ENCODE measurements at places on chromosomes 2 and 18.

GRCh38 chr2:160125366-160125765 is 63.0 kb upstream of the PLA2R1 start:
- DNase-seq, result no peak

DNA sequence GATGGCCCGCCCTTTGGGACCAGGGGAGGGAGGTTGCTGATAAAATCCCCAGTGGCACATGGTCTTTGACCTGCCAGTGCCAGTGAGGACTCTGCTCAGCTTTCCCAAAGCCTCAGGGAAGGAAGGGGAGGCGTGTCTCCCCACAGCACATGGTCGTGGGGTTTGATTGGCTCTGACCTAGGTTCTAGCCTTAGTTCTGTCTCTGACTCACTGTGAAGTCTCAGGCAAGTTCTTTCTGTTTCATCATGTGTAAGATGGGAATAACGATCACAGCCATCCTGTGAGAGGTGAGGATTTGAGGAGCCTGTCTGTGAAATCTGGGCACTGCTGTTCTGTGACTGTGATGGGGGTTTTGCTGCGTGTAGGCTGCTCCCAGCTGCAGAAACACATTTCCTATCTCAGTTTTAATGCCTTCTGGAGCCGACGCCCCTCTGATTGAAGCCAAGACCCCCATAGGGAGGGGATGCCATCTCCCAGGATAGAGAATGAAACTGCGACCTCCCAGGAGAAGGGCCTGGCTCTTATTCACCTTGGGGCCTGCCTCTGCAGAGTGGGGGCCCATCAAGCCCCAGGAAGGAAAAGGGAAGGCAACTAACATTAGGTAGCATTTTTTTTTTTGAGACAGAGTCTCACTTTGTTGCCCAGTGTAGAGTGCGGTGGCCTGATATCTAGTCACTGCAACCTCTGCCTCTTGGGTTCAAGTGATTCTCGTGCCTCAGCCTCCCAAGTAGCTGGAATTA is 84.0 kb downstream of the DDX1 start:
- DNase-seq, result no peak

GRCh38 chr2:112880696-112881095 is 30.3 kb upstream of the IL37 start:
- no peak for DNase-seq

GRCh38 chr2:95079199-95079683 is 42.4 kb downstream of the MRPS5 start:
- peak; percentile 6 for DNase-seq

- DNase-seq, result no peak
These were observed 109.1 kb downstream of the MYCN start for GRCh38 chr2:16049406-16049805.

GRCh38 chr2:208175840-208176153 is 12.4 kb upstream of the CRYGA start:
- DNase-seq, result no peak

DNA sequence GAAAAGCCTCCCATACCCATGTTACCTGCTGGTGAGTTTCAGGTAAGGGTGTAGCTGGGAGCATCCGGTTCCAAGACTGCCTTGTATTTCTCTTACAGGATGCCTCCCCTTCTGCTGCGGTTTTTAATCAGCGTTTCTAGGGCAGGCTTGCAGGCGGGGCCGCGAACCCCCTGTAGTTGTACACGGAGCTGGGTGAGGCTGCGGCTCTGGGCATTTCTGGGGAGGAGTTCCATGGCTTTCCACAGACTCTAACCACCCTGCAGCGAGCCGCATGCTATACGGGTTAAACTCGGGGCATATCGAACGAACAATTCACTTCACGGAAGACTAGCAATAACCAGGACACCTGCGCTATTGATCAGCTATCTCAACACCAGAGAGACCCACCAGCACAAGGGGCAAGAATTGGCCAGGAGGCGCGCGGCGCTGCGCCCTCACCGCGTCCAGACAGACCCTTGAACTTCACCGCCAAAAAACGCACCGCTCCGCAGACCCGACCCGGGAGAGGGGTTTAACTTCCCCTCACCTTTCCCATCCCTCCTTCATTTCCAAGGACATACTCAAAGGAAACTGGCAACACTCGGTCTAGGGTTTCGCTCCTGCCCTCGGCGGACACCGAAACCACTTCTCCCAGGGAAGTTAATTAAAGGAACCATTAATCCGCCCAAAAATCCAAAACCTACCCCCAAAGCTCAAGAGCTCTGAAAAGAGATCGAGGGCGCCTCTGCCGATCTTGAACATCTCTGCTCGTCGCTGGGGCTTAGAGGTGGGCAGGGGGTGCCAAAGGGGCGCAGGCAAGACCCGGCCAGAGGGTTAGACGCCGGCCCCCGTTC is 909 bp downstream of the TGFA start:
- no peak for DNase-seq

GRCh38 chr2:143632751-143633374 is 503.6 kb downstream of the ARHGAP15 start:
- no peak for DNase-seq

GRCh38 chr2:26979741-26980140 is 9.3 kb downstream of the MAPRE3 start:
- DNase-seq, result peak; percentile 64

GRCh38 chr2:182860858-182861257 is 5.6 kb downstream of the FRZB start:
- no peak for DNase-seq

- no peak for DNase-seq
These were observed 66.4 kb downstream of the UBE2E3 start for GRCh38 chr2:181046833-181047232.

- peak; percentile 25 for DNase-seq
These were observed 117.2 kb upstream of the KLF7 start for GRCh38 chr2:207282916-207283315.

DNA sequence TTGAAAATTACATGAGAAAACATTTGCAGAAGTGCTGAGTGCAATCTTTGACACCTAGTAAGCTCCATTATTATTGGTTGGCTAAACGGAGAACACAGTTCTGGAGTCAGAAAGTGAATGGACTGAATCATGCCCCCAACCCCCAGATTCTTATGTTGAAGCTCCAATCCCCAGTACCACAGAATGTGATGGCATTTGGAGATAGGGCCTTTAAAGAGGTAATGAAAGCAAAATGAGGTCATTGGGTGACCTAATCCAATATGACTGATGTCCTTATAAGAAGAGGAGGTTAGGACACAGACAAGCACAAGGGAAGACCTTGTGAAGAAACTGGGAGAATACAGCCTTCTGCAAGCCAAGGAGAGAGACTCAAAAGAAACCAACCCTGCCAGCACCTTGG is 200.9 kb upstream of the EPAS1 start:
- DNase-seq, result no peak

- DNase-seq, result peak; percentile 33
These were observed 4.3 kb downstream of the SMYD5 start for GRCh38 chr2:73218298-73218697.

GRCh38 chr2:241451840-241452506 is 56.4 kb downstream of the STK25 start:
- no peak for DNase-seq

- DNase-seq, result no peak
These were observed 36.3 kb downstream of the VWA3B start for GRCh38 chr2:98123286-98123685.

- DNase-seq, result no peak
These were observed 79.4 kb downstream of the DNMT3A start for GRCh38 chr2:25262288-25262687.

GRCh38 chr18:32299484-32299883 is 109.6 kb downstream of the MEP1B start:
- no peak for DNase-seq

DNA sequence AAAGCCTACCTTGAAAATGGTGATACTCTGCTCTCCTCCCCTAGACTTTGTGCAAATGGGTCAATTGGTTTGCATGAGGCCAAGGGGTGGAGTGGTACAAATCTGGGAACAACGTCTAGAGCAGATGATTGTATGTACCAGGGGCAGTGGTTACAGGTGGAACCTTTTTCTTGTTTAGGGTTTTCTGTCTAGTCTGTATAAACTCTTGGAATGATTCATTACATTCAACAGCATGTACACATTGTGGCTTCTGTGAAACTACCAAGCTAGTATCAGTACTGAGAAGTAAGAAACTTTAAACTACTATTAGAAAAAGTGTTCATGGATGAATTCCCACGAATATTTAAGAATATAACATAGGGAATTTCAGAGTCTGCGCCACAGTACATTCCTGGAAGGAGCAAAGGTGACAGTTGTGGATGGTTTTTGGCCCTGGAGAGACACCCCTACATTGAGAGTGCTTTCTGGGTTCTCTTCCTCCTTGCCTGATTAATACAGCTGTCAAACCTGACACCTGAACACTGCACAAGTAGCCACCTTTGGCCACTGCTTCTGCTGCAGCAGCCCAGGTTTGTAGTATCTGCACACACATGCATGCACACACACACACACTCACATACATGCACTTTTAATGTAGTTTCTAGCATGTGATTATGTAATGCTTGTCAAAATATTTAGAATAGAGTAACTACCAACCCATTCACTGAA is 30.0 kb downstream of the CFAP221 start:
- no peak for DNase-seq

GRCh38 chr2:148867079-148867769 is 7.8 kb upstream of the KIF5C start:
- DNase-seq, result no peak

GRCh38 chr2:5538772-5539171 is 153.4 kb upstream of the SOX11 start:
- DNase-seq, result no peak
